ENCODE measurements at places on chromosomes 4 and X. TPM values are rescaled to one million over a fixed set of nuclear protein-coding genes. Genes with fewer than 3 reads are reported as not detected.

Gene GPC3
- total RNA-seq, result not detected

Gene PPEF2
- total RNA-seq, result not detected

- no peak for DNase-seq
These were observed 182.6 kb upstream of the PUDP start for GRCh38 chrX:7330556-7330955.

GRCh38 chrX:97850911-97851310 is 967.2 kb downstream of the RPA4 start:
- no peak for DNase-seq

All from A172 (cell line).